ENCODE measurements at places on chromosomes 6 and 20. TPM values are rescaled to one million over a fixed set of nuclear protein-coding genes. Genes with fewer than 3 reads are reported as not detected.

GRCh38 chr6:43077981-43078511 lies 1.9 kb downstream of the PTK7 start:
- no peak for DNase-seq

GRCh38 chr6:123965894-123966293 lies 162.2 kb downstream of the NKAIN2 start:
- peak; percentile 42 for DNase-seq

DNA sequence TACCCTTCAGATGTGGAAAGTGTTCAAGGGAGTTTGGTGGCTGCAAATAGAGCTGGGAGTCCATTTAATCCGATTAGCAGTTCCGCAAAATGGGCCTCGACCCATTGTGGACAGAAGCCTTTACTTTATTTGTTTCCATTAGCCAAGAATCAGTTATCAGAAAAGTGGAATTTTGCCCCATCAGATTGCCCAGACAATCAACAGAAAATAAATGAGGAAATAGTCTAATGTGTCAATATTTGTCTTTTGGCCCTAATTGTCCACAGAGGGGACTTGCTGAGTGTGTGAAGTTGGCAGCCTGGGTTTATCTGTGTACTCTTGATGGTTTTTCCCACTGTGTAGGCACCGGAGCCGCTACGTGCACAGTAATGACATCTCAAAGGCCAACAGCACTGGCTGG lies 134.3 kb downstream of the LINC00237 start:
- DNase-seq: no peak

DNA sequence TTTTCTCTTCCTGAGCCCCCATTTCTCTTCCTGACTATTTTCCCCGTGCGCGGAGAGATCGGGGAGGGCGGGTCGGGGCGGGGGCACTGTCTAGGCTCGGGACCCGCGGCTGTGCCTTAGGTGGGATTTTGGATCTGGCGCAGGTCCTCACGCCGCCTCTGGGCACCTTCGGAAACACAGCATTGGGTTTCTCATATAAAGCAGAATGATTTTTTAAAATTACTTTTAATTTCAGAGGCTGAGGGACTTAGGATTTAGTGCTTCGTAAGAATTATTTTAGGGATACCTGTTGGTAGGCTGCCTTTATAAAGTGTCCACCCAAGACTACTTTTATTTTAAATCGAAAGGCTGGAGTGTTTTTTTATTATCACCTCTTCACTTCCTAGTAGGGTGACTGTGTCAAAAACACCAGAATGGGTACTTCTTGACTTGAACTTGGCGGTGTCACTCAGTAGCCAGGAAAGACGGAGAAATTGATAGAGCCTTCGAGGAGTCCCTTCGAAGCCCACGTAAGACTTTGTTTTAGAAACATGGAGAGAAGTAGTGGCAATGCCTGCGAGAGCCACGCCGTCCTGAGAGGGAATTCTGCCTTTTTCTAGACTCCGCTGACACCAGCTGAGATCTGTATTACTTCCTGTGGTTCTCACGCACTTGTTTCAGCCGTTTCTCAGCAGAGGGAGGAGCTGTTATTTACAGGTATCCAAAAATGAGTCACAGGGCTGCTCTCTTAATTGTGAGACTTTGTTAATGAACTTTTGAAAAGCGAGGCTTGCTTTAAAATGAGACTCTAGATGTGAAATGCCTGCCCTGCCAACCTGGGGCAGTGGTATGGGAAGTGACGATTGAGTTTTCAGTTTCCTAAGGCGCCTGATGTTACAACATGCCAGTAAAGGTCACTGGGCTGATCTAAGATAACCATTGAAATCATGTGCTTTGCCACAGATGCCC lies 667 bp downstream of the STX11 start:
- peak; percentile 64 for DNase-seq

- DNase-seq: no peak
Measured at GRCh38 chr20:57449398-57450354, 58.5 kb downstream of the RBM38 start.

GRCh38 chr20:62572980-62573379 lies 69.3 kb upstream of the SLCO4A1 start:
- DNase-seq: no peak

DNA sequence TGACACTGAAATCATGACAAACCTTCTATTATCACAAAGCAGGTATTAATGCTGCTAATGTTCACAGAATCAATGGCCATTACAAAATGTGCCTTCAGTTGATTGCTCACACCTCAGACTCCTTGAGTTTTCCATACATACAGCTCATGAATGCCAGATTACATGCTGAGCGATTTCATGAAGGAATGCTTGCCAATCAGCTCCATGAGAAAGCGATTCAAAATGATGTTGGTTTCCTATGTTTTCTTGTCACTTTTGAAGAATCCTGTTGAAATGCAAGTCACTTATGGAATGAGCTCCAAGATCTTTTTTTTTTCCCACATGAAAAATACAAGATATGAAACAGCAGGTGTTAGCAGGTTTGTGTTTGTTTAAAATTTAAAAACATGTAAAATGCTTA lies 71.4 kb upstream of the SHLD1 start:
- DNase-seq: no peak

DNA sequence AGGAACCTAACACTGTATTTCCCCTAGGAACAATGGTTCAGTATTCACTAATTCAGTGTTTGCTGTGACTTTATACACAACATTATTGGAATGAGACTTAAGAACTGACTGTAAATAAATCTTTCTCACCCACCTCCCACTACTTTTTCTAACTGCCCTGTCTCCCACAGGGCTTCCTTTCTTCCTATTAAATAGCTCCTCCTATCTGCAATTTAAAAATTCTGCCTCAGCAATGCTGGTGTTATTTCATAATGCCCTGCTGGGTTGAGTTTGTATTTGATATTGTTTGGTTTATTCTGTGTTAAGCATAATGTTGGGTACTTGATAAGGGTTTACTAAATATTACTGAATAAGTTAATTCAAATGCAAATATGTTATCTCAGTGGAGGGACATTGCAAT lies 573.1 kb upstream of the RNF217 start:
- DNase-seq: no peak

GRCh38 chr20:64068386-64069208 lies 5.6 kb downstream of the TCEA2 start:
- no peak for DNase-seq

DNA sequence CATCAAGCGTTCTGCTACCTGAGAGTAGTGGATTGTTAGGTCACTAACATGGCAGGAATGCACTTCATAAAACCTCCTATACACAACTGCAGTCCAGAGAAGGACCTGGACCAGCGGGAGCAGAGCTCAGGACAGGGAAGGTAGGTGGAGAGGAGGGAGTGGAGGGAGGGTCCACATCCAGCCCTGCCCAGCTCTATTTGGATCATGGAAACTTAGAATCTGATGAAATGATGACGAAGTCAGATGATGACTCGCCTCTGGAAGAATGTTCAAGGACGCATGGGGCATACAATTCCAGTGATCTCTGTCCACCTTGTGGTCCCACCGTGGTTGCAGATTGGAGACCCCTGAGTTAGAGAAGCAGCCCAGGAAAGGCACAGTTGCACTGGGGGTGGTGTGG lies 68.8 kb downstream of the CLIC5 start:
- DNase-seq: no peak

DNA sequence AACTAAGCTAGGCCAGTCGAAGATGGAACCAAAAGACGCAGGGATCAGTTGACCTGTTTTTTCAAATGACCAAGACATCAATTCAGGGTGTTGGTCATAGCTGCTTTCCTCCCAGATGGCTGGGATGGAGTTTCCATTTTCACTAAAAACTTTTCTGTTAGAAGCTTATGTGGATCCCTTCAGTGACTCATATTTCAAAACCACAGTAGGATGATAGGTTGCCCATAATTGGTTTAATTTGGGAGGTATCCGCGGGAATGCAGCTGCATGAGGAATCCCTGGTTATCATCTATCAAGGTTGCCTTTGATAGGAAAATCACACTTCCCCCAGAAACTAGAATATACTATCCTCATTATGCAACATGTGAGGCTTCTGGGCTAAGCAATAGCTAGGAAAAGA lies 150.9 kb upstream of the MLIP start:
- DNase-seq: no peak

Gene RBBP9
- total RNA-seq: 18.2 TPM

- peak; percentile 27 for DNase-seq
Measured at GRCh38 chr6:142045380-142046278, 87.1 kb upstream of the GJE1 start.

Gene SALL4
- 0.26 TPM for total RNA-seq

GRCh38 chr6:36853325-36853724 lies 14.1 kb upstream of the CPNE5 start:
- DNase-seq: peak; percentile 92

Gene SLC44A4
- 10.5 TPM for total RNA-seq

All from bronchial epithelial cell (primary cell).